RKO (cell line): ENCODE measurements at places on chromosomes 1 and 21.

- peak; percentile 51 for DNase-seq
Observed at GRCh38 chr21:28801906-28802305, 190.8 kb downstream of the LTN1 start.

DNA sequence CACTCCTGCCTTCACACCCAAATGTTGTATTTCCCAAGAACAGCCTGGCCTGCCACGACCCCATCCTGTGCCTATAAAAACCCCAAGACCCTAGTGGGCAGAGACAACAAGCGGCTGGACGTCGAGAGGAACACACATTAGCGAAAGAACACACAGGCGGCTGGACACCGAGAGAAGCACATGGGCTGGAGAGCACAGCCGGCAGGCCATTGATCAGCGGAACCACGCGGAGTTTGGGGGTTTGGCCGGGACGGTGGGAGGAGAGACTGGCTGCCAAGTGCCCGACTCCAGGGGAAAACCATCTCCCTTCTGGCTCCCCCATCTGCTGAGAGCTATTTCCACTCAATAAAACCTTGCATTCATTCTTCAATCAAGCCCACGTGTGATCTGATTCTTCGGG is 10.4 kb upstream of the DESI2 start:
- DNase-seq: no peak

DNA sequence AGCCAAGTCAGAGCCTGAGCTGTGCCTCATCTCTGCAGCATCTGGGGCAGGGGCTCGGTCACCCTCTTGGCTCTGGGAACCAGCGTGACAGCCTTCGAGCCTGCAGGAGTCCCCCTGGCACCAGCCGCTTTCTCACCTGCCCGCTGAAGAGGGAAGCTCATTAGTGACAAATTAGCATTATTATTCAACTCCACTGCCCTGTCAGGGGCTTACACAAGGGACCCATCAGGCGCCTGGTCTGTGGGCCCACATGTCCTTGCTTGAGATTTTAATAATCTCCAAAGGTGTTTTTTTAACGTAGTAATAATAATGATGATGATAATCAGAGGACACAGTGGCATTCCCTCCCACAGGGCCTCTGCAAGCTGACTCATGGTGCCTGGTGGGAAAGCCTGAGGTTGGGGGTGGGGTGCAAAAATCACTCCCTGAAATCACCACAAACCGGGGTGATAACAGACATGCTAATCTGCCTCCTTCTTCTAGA is 98.1 kb upstream of the IGSF21 start:
- DNase-seq: no peak

DNA sequence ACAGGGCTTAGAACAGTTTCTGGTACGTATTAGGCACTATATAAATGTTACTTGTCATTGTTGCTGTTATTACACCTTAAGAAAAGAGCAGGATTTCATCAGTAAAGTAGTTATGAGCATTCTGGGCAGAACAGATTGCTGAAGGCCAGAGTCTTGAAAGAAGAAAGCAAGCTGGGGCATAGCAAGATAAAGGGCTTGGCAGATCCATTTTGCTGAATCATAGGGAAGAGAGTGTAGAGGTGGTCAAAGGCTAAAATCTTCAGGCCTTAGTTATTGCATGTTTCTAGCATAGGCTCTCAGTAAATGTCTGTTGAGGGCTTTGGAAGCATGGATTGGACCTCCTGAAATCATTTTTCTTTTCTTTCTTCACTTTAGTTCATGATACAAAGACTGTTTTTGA is 67.5 kb downstream of the PLA2G4A start:
- DNase-seq: no peak

DNA sequence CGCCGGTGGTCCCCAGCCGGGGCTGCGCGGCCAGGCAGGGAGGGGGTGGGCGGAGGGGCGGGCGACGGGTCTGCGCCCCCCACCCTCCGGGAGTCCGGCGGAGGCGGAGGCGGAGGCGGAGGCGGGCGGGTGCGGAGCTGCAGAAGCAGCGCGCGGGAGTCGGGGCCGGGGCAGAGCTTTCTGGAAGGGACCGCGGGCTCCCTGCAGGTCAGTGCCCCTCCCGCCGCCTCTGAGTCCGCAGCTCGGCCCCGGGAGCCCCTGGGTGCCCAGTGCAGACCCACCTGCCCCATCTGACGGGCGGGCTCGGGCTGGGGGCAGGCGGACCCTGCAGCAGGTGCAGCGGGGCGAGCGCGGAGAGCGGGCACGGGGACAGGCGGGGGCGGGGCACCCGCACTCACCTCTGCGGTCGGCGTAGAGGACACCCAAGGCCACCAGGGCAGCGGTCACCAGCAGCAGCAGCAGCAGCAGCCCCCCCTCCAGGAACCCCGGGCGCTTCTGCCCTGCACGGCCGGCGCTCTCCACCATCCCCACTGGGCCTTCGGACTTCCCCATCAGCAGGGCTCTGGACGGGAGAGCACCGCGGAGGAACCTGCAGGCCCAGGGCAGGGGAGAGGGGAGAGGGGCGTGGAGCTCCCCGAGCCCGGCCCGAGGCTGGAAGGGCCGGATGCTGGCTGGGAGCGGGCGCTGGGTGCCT is 3.7 kb downstream of the MMEL1 start:
- no peak for DNase-seq

GRCh38 chr1:200362421-200362820 is 47.4 kb downstream of the ZNF281 start:
- no peak for DNase-seq

- no peak for DNase-seq
Observed at GRCh38 chr1:154410185-154410827, 5.2 kb downstream of the IL6R start.

- no peak for DNase-seq
Observed at GRCh38 chr1:234692966-234693580, 83.1 kb upstream of the IRF2BP2 start.

- no peak for DNase-seq
Observed at GRCh38 chr1:154403261-154403943, 1.7 kb upstream of the IL6R start.

DNA sequence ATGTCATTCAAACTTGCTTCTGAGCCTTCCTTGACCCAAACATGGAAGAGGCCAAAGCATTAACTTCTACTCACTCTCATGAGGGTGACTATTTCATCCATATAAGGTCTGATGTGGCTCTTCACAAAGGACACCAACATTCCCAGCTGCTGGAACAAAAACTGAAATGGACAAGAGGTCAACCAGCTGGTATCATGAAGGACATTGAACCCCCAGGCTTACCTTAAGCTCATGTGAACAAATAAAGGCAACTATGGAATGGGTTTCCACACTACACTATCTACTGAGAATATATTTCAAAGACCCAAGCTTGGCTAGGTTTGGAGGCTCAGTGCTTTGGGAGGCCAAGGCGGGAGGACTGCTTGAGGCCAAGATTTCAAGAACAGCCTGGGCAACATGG is 26.9 kb downstream of the ANGPTL7 start:
- DNase-seq: no peak

DNA sequence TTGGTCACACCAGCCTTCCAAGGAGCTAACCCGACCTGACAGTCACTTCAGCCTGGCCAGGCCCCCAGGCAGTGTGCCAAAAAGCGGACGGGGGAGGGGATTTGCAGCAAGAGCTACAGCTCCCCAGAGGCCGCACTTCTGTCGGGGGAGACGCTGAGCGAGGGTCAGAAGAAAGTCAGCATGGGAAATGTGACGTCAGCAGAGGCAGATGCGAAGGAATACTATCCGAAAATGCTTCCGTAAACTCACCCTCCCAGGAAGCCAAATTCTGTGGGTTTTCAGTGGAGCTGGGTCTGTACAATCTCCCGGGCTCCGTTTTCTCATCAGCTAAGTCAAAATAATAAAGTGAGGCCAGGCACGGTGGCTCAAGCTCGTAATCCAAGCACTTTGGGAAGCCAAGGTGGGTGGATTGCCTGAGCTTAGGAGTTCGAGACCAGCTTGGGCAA is 28.5 kb upstream of the ECE1 start:
- DNase-seq: no peak

DNA sequence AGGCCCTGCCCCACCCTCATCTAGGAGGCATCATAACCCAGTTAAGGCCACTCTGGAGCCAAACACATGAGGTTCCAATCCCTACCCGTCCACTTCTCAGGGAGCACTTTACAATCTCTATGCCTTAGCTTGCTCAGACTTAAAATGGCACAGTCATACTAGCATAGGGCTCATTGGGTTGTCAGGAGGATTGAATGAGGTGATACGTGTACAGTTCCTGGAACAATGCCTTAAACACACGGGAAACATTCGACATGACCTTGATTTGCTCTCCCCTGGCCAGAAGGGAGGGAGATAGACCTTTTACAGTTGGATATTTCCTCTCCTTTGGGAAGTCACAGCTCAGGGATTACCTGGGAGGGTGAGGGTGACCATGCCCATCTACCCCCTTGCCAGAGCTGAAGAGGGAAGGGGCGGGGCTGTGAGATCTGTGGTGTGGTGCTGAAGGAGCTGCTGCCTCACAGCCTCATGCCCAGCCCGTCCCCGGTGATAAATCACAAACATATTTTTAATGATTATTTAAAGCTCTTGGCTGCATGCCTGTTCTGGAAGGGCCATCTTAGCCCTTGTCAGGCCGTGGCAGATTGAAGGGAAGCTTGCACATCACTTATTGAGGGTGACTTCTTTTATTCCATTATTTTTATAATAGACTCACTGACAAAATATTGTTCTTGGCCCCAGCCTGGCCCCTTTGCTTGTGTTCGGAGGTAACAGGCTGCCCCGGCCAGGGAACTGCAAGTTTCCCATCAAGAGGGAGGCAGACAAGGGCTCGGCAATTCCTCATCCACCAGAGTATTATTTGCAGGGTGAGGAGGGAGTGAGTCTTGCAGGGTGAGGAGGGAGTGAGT is 83.4 kb downstream of the FOXD2 start:
- no peak for DNase-seq

DNA sequence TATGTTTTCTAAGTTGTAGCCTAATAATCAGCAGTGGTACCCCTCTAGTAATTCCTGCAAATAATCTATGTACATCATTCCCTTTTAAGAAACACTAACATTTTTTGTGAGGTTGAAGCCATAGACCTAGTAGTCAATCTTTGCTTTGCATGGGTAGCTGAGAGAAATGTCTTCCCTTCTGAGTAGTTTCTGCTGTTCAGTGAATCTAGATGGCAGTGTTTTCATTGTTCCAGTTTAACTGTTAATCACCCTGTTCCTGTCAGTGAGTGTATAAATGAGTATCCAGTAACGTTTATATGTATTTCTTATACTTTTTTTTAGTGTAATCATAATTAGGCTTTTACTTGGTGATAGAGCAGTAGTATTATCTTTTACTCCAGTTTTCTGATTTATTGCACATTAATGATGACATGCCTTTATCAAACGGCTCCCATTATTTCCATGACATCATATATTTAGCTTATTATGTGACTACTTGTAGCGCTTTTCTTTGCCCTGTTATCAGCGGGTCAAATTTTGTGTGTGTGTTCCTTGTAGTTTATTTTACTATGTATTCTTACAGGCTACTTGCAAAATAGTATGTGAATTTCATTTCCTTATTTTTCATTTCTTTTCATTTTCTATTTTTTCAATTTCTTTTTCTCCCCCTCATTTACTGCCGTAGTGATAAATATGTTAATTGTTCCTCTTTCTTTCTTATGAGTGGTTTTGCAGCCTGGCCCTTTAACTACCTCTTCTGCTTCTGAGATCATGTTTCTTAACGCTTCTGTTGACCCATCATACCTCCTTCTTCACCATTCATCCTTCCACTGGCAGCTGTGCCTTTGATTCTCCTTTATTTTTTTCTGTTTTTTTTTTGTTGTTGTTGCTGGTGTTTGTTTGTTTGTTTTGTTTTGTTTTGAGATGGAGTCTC is 18.8 kb downstream of the CEP350 start:
- DNase-seq: no peak

DNA sequence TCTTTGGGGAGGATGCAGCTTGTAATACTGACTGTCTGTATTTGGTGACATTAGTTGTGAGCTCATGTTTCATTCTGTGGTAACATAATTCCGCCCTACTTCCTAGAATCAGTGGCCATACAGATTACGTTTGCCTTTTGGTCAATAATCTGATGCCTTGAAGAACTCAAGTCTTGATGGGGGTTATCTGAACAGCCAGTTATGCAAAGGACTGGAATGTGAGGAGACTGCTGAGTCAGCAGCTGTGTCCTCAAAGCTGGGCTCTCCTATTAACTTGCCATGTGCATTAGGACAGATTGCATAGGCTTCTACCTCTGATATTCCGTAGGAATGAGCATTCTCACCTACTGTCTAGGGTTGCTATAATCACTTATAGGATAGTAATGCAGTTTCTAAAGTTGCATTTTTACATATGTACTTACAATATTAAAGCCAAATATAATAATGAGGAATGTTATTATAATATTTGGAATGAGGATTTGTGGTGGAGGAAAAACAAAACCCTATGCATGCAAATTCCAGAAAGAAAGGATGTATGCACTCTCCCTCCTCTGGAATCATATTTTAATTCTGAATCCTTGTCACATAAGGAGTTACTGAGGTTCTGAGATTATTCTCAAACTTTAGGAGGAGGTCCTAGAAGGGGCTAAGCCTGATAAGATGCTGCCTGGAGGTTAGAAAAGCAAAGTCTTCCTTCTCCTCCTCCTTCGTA is 116.0 kb downstream of the NOS1AP start:
- DNase-seq: no peak

DNA sequence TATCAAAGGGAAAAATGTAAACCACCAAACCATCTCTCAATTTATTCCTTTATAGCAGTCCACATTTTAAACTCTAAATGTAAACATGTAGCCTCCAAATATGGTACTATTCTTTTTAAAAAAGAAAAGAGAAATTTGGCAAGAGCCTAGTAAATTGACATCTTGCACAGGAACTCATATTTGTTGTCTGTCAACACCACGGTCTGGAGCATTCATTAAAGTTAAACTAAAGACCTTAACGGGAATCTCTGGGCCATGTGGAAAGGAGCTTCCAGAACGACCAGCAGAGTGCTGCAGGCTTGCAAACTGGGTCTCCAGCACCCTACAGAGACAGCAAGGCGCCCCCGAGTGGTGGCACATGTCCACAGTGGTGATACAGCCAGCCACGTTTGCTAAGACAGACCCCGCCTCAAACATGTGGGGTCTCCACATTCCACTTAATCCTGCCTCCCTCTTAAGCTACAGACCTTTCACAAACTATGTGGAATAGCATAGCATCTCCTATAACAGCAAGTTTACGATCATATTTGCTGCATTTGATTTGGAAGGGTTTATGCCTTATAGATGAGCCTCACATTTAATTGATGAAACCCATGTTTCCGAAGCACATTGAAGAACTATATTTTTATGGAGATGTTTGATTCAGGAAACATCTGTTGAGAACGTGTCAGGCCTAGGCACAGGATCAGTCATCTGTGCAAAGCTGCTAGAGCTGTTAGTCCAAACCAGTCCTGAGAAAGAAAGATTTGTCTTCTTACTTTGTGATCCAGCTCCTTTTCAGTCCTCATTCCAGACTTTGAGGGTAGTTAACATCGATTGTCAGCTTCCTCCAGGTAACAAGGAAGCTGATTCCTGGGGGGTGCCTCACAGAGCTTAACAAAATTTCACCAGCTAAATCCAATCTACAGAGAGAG is 96.4 kb upstream of the BACE2 start:
- DNase-seq: no peak

DNA sequence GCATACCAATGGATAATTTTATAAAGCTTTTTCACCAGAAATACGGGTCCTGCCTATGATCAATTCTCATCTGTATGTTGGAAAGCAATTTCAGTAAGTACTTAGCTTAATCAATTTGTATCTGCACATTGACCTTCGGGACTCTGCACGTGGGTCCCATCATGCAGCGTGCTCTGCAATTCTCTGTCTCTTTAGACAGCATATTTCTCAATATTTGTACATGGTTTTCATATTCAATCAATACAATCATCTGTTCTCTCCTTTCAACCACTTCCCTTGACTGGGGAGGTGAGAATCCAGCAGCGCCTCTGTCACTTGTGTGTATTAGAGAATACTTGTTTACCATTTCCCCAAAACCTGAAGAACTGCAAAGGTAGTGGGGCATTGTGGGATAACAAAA is 220.5 kb downstream of the TNR start:
- no peak for DNase-seq
